ENCODE measurements at places on chromosomes 11 and 22.

GRCh38 chr11:19316434-19316833, 75.7 kb upstream of the E2F8 start:
- no peak for DNase-seq

DNA sequence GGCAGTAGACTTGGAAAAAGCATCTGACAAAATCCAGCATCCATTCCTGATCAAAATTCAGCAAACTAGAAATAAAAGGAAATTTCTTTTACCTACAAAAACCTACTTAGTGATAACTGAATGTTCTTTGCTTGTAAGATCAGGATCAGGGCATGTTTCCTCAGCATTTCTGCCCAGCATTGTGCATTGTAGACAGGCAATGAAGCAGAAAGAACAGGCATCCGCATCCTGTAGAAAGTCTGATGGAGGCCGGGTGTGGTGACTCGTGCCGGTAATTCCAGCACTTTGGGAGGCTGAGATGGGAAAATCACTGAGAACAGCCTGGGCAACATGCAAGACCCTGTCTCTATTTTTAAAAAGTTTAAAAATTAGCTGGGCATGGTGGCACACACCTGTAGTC, 32.5 kb upstream of the PANX2 start:
- DNase-seq = no peak

DNA sequence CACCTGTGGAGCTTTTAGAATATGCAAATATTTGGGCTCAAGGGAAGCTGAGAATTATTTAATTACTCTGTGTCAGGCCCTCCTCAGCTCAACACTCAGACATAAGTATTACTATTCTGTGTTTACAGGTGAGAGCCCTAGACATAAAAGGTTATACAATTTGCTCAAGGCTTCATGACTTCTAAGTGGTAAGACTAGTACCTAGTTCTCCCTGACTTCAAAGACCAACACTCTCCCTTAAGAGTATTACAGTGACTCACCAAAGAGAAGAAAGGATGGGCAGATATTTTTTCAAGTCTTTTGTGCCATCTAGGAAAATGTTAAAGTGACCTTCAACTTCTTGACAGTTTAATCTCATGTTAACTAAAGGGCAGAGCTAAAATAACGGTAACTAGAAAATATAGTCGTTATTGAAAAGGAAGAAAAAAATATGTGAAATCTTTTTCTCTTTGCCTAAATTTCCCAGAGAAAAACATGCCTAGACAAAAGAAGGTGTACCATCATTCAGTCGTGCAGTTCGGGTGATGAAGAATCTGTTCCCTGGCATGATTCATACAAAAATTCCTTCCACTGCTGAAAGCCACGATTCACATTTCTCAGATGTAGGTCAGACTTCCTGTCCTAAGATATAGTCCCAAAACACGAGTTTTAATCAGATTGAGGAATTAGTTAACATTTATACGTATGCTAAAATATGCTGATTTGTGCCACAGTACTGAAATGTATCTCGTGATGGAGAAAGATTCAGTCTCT, 849.1 kb upstream of the API5 start:
- no peak for DNase-seq

GRCh38 chr11:13438291-13438690, 24.7 kb downstream of the BTBD10 start:
- DNase-seq = no peak

- DNase-seq = no peak
Measured at GRCh38 chr11:17298302-17298701, 21.8 kb downstream of the NUCB2 start.

GRCh38 chr11:118895093-118896039, 11.7 kb downstream of the CXCR5 start:
- DNase-seq = no peak

- no peak for DNase-seq
Measured at GRCh38 chr11:120994091-120994859, 29.6 kb upstream of the TBCEL start.

GRCh38 chr11:84097186-84097585, 811.0 kb upstream of the CCDC90B start:
- no peak for DNase-seq
